ENCODE measurements at places on chromosomes 12 and 14.

DNA sequence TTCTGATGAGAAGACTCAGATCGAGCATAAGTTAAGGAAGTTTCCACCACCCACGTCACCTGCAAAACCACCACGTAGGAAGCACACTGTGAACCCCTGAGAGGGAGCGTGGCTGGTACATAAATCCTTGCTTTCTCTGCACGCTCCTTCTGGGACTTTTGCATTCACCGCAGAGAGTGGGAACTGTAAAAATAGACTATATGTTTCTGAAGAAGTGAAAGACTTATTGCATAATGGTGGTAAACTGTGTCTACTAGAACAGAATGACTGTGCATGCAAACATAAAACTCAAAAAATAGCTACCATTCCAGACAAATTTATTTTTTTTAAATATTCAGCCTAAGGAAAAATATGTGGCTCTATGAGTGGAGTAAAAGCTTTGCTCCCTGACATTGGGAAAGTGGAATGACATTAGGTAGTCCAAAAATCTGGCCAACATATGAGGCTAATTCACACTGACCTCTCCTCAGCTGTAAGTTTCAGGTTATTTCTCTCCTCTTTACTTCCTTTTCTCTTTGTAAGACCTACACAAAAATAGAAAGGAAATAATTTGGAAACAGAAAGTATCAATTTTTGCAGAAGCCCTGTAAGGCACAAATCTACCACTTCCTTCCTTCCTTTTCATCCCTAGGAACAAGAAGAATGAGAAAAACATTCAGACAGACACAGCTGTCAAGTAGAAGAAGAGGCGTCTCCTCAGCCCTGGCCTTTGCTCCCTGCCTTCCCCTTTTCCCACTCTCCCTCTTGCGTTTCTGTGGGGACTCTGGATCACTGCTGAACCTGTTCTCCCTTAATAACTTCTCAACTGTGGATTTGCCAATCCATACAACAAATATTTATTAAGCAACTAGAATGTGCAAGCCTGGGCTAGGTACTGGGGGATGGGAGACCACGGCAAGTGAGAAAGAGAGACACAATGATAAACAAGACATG lies 264.3 kb upstream of the FOXN3 start:
- no peak for DNase-seq

DNA sequence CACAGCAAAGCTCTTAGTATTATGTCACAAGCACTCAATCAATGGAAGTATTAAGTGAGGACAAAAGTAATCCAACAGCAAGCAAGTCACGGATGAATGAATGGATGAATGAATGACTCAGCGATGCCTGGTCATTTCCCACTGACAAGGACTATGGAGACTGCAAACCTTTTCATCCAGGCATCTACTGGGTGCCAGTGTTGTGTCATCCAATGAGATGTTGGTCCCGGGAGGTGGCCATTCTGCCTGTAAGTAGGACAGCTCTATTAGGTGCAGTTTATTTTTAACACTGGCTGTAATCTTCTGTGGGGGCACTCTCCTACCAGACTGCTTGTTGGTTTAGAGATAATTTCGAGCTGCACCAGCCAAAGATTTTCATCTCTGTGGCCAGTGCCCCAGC lies 39.4 kb downstream of the STAB2 start:
- DNase-seq = no peak

- DNase-seq = no peak
Measured at GRCh38 chr12:81759190-81760051, at the start of gene PPFIA2. PPFIA2 (minus strand) TSS chr12:81759350.

- DNase-seq = no peak
Measured at GRCh38 chr12:113284751-113285150, 50.2 kb downstream of the SLC8B1 start.

- no peak for DNase-seq
Measured at GRCh38 chr12:84738481-84738972, 174.1 kb downstream of the SLC6A15 start.
